ENCODE measurements at places on chromosomes 1 and 21. TPM values are rescaled to one million over a fixed set of nuclear protein-coding genes. Genes with fewer than 3 reads are reported as not detected.

- DNase-seq, result no peak
Observed at GRCh38 chr1:212147581-212148033, 112.1 kb downstream of the DTL start.

DNA sequence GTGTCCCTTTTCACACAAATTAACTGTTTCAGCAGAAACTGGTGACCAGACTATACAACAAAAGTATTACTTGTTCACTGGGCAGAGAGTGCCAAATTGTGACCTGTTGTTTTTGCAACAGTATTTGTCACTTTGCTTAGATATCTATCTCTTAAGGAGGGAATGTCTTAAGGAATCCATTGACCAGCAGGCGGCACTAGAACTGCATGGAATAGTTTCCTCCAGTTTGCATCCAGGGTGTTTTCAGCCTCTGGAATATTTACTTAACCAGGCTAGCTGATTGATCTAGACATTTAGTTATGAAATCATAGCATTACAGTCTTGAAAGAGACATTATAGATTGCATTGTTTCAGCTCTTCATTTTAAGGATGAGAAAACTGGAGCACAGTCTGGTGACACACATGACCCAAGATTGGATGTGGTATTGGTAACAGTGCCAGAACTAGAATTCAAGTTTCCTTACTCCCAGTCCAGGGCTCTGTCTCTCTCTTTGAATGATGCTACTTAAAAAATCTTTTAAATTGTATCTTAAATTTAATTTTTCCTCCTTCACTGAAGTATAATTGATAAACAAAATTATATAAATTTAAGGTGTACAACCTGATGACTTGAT lies 16.9 kb downstream of the RPTN start:
- no peak for DNase-seq

DNA sequence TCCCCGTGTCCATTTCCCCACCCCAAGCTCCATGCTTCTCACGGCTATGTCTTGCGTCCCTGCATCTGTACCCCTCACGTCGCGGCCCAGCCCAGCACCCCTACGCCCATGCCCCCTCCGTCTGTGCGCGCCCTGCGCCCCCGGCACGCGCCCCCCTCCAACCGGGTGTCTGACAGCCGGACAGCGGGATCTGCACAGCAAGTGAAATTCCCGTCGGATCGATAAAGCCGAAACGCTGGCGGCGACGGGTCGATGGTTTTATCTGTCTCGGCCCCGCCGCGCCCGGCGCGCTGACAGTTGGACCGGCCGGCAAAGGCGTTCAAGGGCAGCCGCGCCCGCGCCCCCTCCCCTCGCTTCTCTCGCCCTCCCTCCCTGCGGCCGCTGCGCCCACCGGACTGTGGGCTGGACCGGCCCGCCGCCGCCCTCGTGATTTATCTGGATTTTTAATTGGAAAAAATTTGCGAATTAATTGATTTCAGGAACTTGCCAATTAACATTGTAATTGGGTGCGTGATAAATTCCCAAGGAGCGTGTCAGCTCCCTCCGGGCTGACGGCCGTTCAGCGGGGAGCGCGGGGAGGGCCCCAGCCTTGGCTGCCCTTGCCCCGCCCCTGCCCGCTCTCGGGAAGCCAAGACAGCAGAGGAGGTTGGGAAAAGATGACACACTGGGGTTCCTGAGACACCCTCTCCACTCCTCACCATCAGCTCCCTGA lies 57.1 kb downstream of the TMEM53 start:
- no peak for DNase-seq

DNA sequence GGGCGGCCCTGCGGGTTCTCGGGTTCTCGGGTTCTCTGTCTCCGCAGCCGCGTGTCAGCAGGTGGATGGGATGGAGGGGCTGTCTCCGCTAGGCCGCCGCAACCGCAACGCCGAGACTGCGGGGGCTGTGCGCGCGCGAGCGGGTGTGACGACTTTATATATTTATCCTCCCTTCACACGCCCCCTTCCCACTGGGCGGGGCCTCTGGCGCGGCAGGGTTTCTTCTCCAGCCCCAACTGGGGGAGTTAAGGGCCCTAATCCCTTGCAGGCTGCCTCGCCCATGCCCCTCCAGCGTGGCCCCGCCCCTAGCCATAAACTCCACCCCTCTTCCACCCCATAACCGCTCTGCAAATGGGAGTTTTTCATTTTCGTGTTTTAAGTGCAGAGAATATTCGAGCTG lies 3.4 kb downstream of the IGSF21 start:
- DNase-seq, result no peak

- no peak for DNase-seq
Observed at GRCh38 chr1:64320922-64321614, 117.6 kb downstream of the UBE2U start.

DNA sequence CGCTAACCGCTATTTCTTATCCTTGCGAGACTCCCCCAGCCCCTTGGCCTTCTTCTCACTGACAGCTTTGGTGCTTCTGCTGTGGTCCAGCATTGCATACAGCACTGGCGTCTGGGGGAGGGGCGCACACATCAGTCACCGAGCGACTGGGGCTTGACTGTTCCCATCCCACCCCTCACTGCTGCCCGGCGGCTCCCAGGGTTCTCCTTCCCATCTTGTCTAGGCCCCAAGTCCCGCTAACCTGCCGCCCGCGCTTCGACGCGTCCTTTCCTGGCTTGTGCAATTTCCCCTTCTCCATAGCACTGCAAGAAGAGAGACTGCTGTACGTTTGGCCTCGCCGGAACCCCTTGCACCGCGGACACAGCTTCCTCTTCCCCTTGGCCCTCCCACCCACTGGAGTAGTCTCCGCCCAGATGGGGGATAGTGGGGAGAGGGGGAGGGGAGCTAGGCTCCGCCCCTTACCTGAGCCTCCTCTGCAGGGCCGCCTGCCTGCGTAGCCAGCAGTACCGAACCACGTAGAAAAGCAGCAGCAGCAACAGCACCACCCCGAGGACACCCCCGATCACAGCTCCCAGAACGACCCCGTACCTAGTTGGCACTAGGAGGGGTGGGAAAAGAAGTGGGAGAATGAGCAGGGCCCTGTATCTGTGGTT lies 3.8 kb downstream of the MPZ start:
- peak; percentile 32 for DNase-seq

GRCh38 chr1:162475539-162476185 lies 22.0 kb upstream of the UHMK1 start:
- DNase-seq, result no peak

- DNase-seq, result no peak
Observed at GRCh38 chr1:199546323-199546722, 481.2 kb upstream of the NR5A2 start.

GRCh38 chr1:41637367-41637766 lies 152.9 kb upstream of the EDN2 start:
- no peak for DNase-seq

DNA sequence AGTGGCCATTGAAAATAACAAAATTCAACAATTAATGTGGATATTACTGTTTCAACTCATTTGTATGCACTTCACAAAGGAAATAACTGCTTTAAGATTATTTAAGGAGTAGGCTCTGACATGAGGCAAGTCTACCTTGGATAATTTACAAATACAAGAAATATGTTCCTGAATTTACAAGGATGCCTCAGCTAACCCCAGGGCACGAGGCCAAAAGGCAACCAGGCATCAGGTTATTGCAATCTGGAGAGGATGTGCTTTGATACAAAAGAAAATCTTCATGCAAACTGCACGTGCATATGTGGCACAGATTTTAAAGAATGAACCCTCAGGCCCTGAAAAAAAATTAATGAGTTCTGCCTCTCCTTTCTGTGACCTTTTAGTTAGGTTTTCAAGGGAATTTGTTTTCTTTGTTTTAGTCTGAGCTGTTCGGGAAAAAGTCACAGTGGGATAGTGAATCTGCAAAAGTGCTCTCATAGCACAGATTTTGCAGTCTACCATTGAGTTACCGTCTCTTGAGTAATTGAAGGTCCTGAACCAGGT lies 1304.2 kb upstream of the ADGRL4 start:
- no peak for DNase-seq

- DNase-seq, result no peak
Observed at GRCh38 chr1:23288671-23289070, 55.4 kb downstream of the HNRNPR start.

GRCh38 chr21:38440746-38441145 lies 57.5 kb downstream of the ERG start:
- peak; percentile 5 for DNase-seq

- DNase-seq, result no peak
Observed at GRCh38 chr1:160761886-160762285, 22.8 kb downstream of the SLAMF7 start.

DNA sequence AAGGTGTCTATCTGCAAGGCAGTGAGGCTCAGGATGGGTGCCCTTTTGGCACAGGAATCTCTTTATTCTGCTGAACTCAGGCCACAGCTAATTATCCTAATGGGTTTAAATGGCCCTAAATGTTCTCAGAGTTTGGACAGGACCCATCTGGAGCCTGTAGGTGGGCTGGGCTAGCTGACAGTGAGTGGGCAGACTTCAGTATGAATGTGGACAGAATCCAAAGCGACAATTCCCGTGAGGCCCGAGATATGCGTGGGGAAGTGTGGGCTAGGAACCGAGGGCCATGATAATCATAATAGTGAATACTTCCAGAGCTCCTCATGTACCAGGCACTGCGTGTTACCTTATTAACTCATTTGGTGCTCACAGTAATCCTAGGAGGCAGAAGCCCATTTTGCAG lies 165.3 kb downstream of the GRIK3 start:
- DNase-seq, result no peak

- no peak for DNase-seq
Observed at GRCh38 chr21:45572231-45572630, 30.0 kb upstream of the SLC19A1 start.

- no peak for DNase-seq
Observed at GRCh38 chr21:37711286-37711829, 204.9 kb downstream of the KCNJ6 start.

- no peak for DNase-seq
Observed at GRCh38 chr1:107550358-107550757, 409.5 kb downstream of the NTNG1 start.

The SLFNL1 gene
- total RNA-seq, result 0.37 TPM

The ZNF695 gene
- total RNA-seq, result 21.8 TPM

The NPR1 gene
- total RNA-seq, result 0.93 TPM

The AMY2A gene
- total RNA-seq, result not detected

The C1QA gene
- not detected for total RNA-seq

The KRTAP21-2 gene
- not detected for total RNA-seq

All from neural crest cell (in vitro differentiated cells).